ENCODE measurements at places on chromosomes 2 and 18.

GRCh38 chr2:62692225-62692624 is 13.3 kb upstream of the EHBP1 start:
- no peak for DNase-seq

DNA sequence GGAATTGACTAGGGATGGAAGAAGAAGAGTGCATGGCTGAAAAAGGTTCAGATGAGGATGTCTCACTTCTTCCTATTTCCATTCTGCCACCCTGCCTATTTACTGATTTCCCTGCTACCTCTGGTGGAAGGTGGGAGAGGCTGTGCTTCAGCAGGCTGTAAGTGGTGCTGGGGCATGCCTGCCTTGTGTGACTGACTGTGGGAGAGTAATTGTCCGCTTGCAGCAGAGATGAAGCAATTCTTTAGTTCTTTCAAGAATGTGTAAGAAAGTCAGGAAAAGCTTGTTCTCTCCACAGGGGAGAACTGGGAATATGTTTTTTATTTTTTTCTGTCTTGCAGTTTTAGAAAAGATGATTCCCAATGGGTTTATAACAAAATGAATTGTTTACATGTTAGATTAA is 72.5 kb upstream of the NYAP2 start:
- no peak for DNase-seq

GRCh38 chr2:234674781-234675201 is 177.9 kb upstream of the ARL4C start:
- no peak for DNase-seq

DNA sequence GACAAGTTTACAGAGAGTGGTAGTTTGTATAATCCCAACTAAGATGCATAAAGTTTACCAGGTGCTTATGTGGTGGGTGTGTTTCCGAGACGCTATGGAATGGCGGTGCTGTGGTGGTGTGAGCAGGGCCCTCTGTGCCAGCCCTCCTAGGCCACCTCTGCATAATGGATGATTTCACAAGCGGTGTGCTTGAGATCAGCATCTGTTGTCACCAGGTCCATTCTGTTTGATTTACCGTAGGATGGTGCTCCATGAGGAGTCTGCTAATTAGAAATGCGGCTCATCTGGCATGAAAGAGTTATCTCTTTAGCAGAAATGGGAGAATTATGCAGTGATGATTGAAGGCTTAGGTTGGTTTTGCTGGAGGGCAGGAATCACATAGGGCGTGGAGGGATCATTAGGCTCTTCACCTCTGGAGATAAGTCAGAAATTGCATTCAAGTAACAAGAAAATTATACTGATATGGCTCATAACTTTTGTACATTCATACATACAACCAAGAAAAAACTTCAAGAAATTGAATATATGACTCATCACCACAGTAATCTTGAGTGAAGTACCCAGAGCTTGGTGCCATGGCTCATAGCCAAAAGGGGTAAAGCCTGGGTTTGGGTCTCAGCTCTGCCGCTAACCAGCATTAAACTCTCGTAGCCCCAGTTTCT is 41.4 kb downstream of the CRIM1 start:
- no peak for DNase-seq

DNA sequence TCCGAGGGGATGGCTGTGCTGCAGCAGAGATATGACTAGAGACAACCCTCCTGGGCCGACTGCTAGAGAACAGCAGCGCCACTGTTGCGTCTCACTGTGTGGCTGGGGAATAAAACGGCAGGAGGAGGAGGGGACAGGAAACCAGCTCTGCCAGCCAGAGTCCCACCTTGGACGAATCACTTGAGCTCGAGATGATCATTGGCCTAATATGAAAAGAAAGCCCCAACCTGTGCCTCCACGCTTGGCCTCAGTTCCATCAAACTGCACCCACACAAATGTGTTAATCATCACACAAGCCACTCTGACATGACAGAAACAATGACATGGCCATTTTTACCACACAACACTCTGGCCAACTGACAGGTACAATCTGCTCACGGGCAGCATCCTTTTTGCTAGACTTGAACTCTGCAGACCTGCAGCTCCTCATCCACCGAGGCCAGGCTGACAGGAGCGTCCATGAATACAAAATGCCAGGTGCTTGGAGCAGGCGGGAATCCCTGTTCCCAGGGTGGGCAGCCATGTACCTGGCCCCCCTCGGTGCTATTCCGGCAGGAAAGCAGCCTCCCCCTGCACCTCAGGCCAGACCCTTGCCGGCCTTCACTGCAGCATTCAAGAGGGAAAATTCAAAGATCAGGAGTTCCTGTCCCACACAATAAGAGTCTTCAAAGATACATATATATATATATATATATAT is 52.3 kb downstream of the PARD6G start:
- DNase-seq = no peak

DNA sequence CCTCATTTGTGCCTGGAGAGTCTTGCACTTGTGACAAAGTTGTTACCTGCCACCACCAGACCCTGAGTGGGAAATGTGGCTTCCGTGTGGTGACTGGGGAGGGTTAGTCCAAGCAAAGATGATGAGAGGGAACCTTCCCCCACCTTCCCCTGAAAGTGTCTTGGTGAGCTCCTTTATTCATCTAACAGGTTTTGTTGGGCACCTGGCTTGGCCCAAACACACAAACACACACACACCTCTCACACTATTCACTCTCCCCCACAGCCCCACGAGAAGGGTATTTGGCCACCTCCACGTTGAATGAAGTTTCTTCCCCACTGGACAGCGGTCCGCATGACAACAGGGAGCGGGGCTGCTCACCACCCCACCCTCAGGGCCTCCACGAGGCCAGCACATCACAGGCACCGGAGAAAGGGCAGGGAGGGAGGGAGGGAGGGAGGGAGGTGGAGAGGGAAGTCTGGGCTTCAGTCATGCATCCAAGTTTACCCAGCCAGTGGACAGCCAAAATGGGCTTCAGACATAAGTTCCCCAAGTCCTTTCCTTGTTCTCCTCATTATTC is 1.4 kb downstream of the CIB4 start:
- no peak for DNase-seq

DNA sequence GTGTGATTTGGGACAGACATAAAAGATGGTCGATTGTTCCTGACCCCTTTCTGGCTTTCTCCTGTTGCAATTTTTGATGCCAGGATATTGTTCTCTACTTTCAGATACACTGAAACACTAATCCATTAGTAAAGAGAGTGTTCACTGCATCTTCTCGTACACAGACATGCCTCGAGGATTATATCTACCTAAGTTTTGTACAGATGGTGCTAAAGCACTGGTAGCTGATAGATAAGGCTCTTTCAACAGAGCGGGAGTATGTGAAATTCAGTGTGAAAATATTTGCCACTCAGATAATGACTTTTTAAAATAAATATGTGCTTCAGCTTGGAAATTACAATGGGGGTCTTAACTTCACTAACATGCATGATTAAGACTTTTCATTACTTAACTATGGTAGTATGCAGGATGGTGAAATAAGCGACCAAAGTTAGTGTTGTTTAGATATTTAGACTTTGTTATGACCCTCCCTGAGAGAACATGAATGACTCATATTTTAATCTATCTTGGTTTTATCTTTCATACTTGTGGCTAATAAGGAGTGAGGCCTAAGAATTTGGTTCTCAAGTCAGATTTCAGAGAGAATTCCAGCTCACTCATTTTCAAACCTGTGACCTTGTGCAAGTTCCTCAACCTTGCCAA is 474.9 kb downstream of the NRXN1 start:
- no peak for DNase-seq

DNA sequence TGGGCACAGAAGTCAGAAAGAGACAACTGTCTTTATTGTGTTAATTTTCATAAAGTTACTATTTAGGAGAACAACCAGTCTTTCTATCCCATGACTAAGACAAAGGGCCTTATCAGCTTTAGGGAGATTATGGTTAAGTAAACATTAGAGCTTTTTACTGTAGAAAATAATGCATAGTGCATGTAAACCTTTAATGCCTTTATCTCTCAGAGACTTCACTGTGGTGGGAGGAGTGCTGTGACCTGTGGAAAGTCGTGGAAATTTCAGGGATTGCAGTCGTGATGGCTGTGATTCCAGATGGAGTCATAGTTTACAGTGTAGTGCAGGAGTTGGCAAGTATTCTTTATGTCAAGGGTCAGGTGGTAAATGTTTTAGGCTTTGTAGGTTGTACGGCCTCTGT is 15.8 kb downstream of the ZNF236 start:
- DNase-seq = no peak

DNA sequence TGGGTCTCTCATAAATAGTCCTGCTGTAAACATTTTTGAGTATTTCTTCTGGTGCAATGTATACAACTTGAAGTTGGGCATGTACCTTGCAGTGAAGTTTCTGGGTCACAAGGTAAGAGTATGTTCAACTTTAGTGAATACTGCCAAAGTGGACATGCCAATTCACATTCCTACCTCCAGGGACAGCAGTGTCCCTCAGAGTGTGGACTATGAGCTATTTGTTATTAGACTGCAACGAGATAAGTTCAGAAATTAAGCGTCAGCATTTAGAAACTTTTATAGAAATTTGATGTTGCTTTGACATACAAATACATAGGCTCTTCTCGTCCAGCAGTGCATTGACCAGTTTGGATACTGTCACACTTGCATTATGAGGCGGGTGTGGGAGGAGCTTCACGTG is 7.2 kb upstream of the ACKR3 start:
- DNase-seq = no peak

DNA sequence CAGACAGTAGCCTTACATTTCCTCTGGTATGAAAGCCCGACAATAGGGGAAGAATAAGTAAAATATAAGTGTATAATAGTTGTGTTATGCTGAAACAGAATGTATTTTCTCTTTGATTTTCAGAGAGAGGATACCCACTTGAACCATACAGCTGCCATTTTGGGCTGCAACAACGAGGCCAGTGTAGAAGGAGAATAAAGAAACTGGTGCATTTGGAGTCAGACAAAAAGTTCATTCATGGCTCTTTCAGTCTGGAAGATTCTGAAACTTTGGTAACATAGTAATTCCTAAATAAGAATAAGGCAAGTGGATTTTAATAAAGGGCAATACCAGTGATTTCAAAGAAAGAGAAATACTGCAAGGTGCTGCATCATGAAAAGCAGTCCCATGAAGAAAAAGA is 610.9 kb downstream of the LRP1B start:
- DNase-seq = no peak

DNA sequence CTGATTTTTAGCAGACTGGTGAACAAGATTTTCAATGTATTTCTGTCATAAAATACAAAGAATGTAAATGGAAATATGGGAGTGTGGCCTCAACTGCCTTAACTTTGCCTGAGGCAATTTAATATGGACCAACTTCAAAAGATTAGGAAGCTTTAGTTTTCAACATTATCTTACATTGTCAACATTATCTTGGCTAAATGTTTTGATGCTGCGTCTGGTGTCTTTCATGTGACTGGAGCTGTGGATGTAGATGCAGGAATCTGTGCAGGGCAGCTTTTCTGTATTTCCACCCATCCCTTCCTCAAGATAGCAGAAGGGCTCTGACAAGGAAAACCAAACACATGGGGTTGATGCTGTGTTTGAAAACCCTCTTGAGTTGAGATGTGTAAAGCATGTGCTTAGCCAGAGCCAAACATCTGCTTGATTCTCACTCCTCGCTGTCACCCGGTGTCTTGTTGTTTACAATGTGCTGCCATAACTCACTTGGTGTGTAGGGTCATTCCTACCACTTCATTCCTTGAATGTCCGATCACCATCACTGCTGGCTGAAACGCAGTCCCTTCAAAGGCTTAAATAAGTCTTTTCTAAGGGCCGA is 33.0 kb downstream of the COPS8 start:
- no peak for DNase-seq

GRCh38 chr2:113116100-113116958 is 11.1 kb upstream of the IL1RN start:
- DNase-seq = no peak

DNA sequence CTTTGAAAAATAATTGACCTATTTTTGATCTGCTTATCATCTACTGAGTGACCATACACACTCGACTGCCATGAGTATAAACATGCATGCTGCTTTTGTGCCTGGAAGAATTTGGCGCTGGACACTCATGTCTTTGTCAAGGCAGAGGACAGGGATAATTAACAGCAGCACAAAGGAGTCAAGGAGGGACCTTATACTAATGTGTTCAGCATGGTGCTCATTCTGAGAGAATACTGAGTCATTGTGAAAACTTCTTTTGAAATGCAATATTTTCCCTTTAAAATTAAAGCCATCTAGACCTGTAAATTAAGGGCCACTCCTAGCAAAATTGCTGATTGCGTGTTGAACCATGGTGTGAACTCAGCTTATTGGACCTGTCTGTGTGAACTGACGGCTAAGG is 116.3 kb downstream of the ZNF532 start:
- no peak for DNase-seq

GRCh38 chr2:101776172-101777043 is 78.9 kb downstream of the MAP4K4 start:
- DNase-seq = no peak

- DNase-seq = no peak
Observed at GRCh38 chr2:152402780-152403759, 68.1 kb downstream of the FMNL2 start.

- no peak for DNase-seq
Observed at GRCh38 chr2:42964439-42965083, 172.2 kb upstream of the HAAO start.

GRCh38 chr2:232412986-232413385 is 6.3 kb downstream of the ALPG start:
- DNase-seq = no peak

DNA sequence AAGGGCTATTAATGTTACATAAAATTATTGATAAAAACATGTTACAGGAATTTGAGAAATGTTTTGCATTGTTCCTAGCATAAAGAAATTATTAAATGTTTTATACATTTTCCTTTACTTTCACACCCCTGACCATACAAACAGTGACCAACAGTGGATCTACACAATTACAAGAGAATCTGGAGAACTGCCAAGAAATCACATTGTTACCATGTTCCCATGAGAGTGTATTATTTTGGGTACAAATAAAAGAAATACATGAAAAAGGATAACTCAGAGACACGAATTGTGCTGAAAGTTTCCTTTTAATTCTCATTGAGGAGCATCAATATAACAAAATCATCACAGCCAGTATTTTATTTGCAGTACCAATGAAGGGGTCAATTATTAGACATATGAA is 150.1 kb downstream of the WDPCP start:
- no peak for DNase-seq

GRCh38 chr18:22349317-22349898 is 68.3 kb downstream of the CTAGE1 start:
- no peak for DNase-seq

DNA sequence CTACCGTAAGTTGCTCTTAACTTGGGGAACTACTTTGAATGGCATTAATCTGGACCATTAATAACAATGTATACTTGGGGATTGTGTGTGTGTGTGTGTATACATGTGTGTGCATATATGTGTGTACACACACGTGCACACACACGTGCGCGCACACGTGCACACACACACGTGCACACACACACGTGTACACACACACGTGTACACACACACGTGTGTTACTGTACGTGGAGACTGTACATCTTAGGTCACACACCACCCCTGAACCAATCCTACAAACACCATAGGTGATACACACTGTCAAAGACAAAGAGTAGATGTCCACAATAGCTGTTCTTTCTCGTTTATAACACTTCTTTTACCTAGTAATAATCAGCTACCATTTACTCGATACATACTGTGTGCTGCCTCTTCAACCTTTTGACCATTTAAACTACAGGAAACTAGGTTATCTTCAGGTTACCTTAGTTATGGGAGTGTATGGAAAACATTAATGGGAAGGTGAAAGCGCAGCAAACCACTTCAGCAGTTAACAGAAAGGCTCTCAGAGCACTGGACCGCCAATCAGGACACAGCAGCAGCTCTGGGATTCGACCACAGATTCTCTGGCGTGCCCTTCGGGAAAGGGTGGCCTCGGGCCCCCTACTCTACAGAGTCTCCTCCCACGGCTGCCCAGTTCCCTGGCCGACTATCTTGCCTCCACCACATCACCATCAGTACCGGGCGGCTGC is 894 bp upstream of the GCC2 start:
- no peak for DNase-seq
